Right atrium auricular region (tissue), 2 donors: ENCODE measurements at places on chromosomes 4 and X. TPM values are rescaled to one million over a fixed set of nuclear protein-coding genes. Genes with fewer than 3 reads are reported as not detected.

The ARHGAP24 gene
- total RNA-seq, result 42.0 TPM

The PNMA3 gene
- 0.63 TPM for total RNA-seq

The DDX53 gene
- total RNA-seq, result not detected

The PPARGC1A gene
- total RNA-seq, result 72.3 TPM

The HSFX1 gene
- 1.8 TPM for total RNA-seq

The ASIC5 gene
- not detected for total RNA-seq

The DHRSX gene
- total RNA-seq, result 21.9 TPM

The SSX1 gene
- total RNA-seq, result not detected

The DGAT2L6 gene
- not detected for total RNA-seq

The SSX2B gene
- total RNA-seq, result not detected

The SLITRK4 gene
- total RNA-seq, result 1.3 TPM

The MGAT4D gene
- total RNA-seq, result not detected

The EGF gene
- 7.4 TPM for total RNA-seq

The MAOB gene
- 21.0 TPM for total RNA-seq

The ENAM gene
- 13.5 TPM for total RNA-seq

The RAB9B gene
- total RNA-seq, result 21.1 TPM

- no peak for DNase-seq
These were observed 178.0 kb downstream of the PALLD start for GRCh38 chr4:168674866-168675265.

DNA sequence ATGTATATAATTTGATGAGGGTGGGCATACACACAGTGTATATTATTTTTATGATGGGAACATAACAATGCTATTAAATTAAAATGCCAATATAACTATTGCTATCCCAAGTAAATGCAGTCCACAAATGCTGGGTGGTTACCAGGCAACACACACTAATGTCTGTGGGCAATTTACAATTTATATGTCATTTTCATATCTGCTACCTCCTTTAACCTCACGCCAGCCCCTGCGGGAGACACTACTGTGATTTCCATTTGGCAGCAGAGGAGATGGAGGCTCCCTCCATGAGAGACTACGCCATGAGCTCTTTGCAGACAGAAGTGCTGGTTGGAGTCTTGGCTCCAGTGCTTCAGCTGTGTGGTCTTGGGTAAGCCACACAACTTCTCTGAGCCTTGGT lies 87.9 kb downstream of the PPP2R2C start:
- no peak for DNase-seq

- no peak for DNase-seq
These were observed 17.1 kb downstream of the AFP start for GRCh38 chr4:73452953-73453700.

GRCh38 chrX:49276671-49277534 lies 7.3 kb downstream of the PPP1R3F start:
- no peak for DNase-seq

GRCh38 chrX:78754917-78755316 lies 7.4 kb downstream of the LPAR4 start:
- DNase-seq, result no peak

GRCh38 chr4:42570221-42570620 lies 86.7 kb downstream of the ATP8A1 start:
- DNase-seq, result no peak

DNA sequence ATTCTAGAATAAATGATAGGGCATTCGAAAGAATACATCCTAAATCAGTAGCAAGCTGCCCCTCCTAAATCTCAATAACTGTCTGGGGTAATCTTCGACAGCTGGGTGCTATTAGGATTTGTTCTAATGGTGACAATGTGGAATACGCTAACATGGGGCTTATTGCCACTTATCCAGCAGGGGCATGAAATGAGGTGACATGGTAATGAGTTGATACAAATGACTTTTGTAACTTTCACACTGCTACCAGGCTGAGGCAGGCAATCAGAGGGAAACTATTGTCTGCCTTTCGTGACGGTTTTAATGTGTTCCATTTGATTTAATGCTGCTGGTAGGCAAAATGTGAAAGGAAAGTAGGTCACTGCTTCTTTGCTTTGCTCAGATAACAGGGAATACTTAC lies 1047.4 kb upstream of the PABPC4L start:
- DNase-seq, result no peak

- DNase-seq, result no peak
These were observed 34.1 kb downstream of the HTRA3 start for GRCh38 chr4:8303485-8304281.

GRCh38 chrX:17580539-17581152 lies 156.6 kb upstream of the SCML1 start:
- no peak for DNase-seq

DNA sequence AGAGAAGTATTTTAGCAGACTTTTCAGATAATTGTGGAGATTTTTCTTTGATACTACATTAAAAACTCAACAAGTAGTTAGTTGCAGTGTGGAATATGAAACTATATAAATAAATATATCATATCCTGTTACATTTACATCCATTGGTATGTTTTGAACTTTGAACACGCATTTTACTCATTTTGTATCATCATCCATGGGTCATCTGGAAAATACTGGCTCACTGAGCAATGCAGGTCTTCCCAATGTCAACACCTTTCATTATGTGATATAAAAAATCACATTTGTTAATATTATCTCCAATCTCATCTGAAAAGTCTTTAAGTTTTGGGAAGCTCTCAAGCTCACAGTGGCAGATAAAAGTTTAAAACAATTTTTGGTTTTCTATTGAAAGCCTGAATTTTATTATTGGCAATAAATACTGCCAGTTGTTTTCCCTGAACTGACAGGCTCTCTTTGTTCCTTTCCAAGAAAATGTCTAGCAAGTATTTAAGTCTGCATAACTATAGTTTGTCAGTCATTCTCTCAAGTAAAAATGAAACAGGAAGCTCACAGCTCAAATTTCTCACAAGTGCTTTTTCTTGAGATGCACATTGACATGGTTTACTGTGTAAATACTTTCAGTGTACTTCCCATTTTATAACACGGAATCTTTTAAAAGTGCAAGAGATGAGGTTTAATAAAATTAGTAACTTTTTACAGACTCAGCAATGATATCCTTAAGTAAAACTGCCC lies 183.5 kb upstream of the GPC4 start:
- DNase-seq, result no peak

- peak; percentile 42 for DNase-seq
These were observed 39.2 kb upstream of the HMX1 start for GRCh38 chr4:8910822-8911315.

DNA sequence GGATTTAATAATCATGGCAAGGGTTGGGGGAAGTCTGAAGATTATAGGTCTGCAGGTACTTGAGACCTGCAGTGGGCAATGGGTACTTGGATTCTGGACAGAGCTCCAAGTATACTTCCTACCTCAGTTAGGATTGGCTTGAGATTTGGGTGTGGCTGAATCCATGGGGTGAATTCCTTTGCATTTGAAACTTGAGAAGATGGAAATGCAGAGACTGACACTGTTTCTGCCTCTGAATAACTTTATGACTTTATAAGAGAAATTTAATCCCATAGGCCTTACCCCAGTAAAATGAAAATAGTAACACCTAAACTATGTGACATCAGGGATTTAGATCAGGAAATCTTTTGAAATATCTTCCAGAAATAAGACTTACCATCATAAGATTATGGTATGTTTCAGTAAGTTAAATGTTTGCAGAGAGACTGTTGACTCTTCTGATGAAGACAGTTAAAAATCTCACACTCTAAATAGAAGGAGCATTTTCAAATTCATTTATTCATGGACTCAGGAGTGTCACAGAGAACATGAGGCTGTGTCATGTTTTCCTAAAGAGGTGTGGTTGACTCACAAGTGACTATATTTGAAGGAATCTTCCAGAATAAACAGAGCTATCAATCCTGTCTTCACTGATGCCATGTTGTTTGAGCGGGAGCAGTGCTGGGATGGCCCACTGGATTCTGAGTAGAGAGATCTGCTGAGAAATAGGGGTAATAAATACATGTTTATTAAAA lies 513.5 kb upstream of the NR3C2 start:
- no peak for DNase-seq

DNA sequence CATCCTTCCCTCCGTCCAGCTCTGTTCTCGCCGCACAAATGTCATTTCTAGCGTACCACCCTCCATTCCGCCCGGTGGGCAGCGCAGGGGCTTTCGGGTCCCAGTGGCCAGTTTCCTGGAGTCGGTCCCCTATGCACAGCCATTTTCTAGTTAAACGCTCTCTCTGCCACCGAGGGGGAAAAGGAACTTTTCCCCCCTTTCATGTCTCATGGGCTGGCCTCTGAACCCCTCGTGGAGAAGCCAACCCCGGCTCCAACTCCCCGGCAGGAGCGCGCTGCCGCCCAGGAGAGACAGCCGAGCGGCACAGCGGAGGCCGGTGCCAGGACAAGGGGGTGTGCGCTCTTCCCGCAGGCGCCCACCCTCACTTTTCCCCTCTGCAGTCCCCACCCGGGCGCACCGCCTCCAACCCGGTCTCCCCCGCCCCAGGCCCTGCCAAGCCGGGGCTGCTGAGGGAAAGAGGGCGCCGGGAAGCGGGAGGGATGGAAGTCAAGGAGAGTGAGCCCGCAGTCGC lies 662 bp downstream of the APBB2 start:
- no peak for DNase-seq

DNA sequence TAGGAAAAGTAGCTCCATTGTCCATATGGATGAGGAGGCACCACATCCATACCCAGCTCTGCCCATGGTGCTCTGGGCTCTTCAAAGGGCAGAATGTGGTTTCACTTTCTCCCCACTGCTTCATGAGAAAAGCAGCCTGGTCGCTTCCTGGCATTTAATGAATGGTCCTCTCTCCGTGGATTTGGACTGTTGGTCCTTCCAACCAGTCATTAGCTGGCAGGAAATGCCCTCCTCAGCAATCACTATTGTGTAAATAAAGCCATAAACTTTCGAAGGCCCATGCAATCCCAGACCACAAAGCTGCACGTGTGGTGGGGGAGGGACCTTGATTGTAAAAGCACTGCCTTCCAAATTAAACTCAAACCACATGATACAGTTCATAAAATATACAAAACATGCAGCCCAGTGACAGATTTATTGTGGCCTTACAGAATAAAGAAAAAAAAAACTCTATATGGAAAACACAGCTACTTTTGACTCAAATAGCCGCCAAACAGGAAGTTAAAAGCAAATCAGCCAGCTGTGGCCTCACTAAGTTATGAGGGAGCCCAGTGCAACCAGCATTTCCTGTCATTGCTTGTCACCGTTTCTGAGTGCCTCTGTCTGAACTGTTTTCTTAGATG lies 8.1 kb downstream of the MBNL3 start:
- DNase-seq, result no peak

- DNase-seq, result no peak
These were observed 10.7 kb downstream of the PWWP3B start for GRCh38 chrX:106178826-106179225.

DNA sequence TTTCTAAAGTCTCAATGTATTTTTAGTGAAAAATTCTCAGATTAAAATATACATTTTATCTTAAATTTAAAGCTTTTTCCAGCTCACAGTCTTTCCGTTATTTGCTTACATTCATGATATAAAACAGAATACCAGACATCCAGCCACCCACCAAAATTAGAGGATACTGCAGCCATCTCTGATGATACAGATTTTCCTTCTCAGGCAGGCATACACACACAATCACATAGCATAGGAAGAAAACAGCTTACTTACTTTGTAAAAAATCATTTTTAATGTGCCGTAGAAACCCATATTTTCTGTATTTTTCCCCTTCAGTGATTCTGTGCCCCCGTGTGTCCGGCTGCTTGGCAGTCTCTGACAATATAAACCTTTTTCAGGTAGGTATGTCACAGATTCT lies 183.7 kb downstream of the FBXW7 start:
- no peak for DNase-seq

DNA sequence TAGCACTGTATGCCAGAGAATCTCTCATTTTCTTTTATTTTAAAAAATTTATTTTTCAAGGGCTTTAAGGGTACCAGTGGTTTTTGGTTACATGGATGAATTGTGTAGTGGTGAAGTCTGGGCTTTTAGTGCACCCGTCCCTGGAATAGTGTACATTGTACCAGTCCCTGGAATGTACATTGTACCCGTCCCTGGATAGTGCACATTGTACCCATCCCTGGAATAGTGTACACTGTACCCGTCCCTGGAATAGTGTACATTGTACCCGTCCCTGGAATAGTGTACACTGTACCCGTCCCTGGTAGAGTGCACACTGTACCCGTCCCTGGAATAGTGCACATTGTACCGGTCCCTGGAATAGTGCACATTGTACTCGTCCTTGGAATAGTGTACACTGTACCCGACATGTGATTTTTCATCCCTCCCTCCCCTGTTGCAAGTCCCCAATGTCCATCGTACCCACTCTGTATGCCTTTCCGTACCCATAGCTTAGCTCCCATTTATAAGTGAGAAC lies 56.1 kb upstream of the HELT start:
- no peak for DNase-seq

- no peak for DNase-seq
These were observed 84.3 kb upstream of the PSAPL1 start for GRCh38 chr4:7518871-7519637.

DNA sequence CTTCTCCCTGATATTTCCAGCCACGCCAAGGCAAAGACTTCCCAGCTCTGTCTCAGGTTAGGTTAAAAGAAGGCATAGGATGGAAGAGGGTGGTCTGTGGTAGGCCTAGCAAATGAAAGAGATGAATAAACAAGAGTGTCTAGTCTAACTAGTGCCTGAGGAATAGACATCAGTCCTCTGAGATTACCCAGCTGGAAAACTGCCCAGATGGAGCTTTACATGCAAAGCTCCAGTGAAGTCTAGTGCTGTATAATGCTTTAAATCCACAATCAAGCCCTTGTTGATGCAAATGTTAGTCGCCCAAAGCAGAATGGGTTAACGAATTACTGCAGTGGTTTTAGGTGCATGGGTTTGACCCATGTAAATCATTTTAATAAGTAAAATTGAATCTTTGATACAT lies 24.8 kb upstream of the GUCY1B1 start:
- no peak for DNase-seq

- DNase-seq, result no peak
These were observed 121.9 kb upstream of the PDLIM3 start for GRCh38 chr4:185657183-185657582.
